Peyer's patch (tissue), 4 donors: ENCODE measurements at places on chromosomes 4 and X. TPM values are rescaled to one million over a fixed set of nuclear protein-coding genes. Genes with fewer than 3 reads are reported as not detected.

- DNase-seq, result no peak
- no peaks in the 10 kb centered on the region for H3K36me3 ChIP-seq
- no peak overlapping the region for H3K27ac ChIP-seq
Measured at GRCh38 chr4:146124023-146124680, 51.4 kb upstream of the LSM6 start.

DNA sequence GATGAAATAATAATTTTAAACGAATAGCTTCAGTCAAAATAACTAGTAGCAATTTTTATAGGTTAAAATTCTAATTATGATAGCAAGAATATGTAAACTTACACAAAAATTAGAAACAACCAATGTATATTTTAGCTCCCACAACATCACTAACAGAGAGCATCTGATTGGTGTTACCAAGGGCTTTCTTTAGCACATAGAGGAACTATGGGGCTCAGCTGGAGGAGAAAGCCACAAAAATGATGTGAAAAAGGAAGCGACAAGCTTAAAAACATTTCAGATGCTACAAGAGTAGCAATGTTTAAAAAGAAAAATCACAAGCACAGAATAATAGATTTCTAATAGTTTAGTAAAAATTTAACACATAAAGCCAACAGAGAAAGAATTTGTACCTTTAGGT lies 56.3 kb downstream of the ATP8A1 start:
- H3K27me3 ChIP-seq, result no peaks in the 10 kb centered on the region
- no peaks in the 10 kb centered on the region for H3K4me1 ChIP-seq
- no peak for DNase-seq

DNA sequence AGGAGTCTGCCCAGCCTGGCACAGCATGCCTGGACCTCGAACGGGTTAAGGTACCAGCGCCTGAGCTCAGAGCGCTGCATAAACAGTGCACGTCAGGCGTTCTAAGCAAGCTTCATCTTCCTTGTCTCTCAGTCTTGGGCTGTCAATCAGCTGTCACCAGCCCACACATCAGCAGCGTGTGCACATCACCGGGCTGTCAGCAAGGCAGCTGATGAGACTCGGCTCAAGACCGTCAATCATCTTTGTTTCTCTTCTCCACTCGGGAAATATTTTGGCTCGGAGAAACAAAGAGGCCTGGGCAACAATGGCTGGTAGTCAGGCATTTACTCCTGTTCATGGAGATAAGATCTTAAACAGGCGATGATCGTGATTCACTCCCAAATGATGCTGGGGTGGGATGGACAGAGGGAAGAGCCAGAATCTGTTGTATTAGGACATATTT lies 141.3 kb downstream of the LDB2 start:
- H3K27ac ChIP-seq, result no peak overlapping the region
- H3K4me1 ChIP-seq, result no peaks in the 10 kb centered on the region
- H3K4me3 ChIP-seq, result no peak overlapping the region
- DNase-seq, result no peak

Gene XAGE2
- not detected for total RNA-seq

DNA sequence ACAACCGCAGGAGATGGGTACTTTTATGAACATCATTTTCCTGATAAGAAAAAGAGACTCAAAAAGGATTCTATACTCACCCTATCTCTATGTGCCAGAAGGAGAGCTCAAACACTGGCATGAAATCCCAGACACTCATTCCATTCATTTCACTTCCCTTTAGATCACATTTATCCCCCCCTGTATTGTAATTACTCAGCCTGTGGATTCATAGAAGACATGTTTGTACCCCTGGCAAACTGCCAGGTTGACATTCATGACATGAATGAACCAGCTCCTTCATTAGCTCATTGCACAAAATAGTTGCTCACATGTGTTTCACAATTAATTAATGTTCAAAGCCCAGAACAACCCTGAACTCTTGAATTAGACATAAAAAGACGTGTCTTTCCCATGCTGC lies 4.9 kb downstream of the SMR3A start:
- H3K27me3 ChIP-seq, result no peaks in the 10 kb centered on the region
- H3K36me3 ChIP-seq, result no peaks in the 10 kb centered on the region
- H3K27ac ChIP-seq, result no peak overlapping the region

DNA sequence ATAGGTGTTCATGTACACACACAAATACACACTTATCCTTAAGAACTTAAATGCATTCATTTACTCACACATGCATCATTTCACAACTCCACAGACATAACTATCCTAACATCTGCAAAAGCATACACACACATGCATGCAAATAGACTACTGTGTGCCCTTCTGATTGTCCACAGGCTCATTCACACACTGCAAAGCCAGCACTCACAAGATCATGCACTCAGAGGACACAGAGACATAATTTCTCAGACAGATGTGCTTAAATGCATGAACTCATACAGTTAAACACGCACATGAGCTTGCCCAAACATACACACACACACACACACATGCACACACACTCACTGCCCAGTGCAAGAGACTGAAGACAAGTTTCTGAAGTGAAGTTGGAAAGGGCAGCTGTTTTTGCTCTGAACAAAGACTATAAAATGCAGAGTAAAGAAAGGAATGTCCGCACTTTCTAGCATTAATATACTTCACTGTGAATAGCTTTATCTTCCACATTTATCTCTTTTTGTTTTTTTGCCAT lies 1018.0 kb upstream of the HS3ST1 start:
- H3K27me3 ChIP-seq, result no peaks in the 10 kb centered on the region
- H3K27ac ChIP-seq, result no peak overlapping the region
- no peaks in the 10 kb centered on the region for H3K4me1 ChIP-seq

DNA sequence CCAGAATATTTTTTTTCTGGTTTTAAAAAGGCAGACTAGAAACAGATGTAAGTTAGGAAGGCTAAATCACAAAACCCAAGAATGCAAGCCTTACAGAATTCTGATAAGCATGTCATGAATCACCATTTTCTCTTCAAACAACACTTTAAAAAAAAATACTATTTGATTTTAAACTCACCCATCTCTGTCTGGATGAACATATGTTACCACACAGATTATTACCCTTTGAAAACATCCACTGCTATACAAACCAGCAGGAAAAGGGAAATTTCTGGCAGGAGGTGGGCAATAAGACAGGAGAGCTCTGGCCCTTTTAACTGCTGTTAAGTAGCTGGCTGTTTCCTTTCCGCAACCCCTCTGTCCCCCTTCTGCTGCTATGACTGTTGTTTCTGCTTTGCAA lies 317.7 kb upstream of the NOCT start:
- no peak for DNase-seq
- H3K27ac ChIP-seq, result no peak overlapping the region
- no peaks in the 10 kb centered on the region for H3K36me3 ChIP-seq
- H3K4me1 ChIP-seq, result no peaks in the 10 kb centered on the region

DNA sequence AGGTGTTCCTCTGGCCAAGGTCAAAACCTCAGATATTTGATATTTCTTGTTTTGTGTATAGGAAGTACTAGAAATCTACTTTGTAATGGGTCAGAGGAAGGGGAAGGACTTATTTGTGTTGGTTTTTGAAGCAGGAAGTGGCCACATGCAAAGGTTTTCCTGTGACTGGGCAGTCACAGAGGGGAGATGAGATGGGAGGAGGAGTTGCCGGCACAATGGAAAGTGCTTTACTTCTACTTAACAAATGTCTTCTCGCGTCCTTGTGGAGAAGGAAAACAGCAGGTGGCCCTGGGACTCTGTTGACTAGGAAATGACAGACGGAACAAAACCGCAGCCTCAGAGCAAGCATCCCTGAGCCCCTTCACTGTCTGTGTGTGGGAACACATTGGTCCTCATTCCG lies 46.6 kb downstream of the SHROOM2 start:
- no peak for DNase-seq
- H3K27ac ChIP-seq, result no peak overlapping the region
- H3K4me1 ChIP-seq, result no peaks in the 10 kb centered on the region
- H3K4me3 ChIP-seq, result no peak overlapping the region
- no peaks in the 10 kb centered on the region for H3K36me3 ChIP-seq

- no peak for DNase-seq
- H3K4me3 ChIP-seq, result no peak overlapping the region
Measured at GRCh38 chr4:340011-340410, 2.4 kb downstream of the ZNF141 start.

DNA sequence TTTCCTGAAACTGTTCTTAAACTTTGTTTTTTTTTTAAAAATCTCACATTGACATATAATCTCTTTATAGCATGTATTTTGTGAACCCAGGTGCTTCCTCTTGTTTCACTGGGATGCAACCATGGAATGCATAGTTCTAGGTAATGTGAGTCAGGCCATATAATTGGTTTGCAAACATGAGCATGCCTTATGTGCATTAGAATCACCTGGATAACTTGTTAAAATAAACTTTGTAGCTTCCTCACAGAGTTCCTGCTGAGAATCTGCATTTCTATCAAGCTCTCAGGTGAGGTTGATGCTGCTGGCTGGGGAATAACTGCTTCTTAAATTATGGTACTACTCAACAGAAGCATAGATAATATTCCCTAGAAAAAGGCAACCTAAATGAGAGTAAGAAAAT lies 940.3 kb upstream of the LCORL start:
- H3K4me1 ChIP-seq, result no peaks in the 10 kb centered on the region
- no peaks in the 10 kb centered on the region for H3K36me3 ChIP-seq
- DNase-seq, result no peak
- no peaks in the 10 kb centered on the region for H3K27me3 ChIP-seq
- no peak overlapping the region for H3K4me3 ChIP-seq

Gene FGF13
- total RNA-seq, result 2.8 TPM

Gene ETDC
- not detected for total RNA-seq

GRCh38 chr4:17497890-17498523 lies 13.9 kb downstream of the QDPR start:
- peaks cover 25% of the 10 kb centered on the region for H3K36me3 ChIP-seq
- no peaks in the 10 kb centered on the region for H3K4me1 ChIP-seq
- DNase-seq, result no peak
